Activated gamma-delta T cell treated with Interleukin-2 at 50 U/mL for 16 hours (primary cell): ENCODE measurements at places on chromosomes 1 and 21.

DNA sequence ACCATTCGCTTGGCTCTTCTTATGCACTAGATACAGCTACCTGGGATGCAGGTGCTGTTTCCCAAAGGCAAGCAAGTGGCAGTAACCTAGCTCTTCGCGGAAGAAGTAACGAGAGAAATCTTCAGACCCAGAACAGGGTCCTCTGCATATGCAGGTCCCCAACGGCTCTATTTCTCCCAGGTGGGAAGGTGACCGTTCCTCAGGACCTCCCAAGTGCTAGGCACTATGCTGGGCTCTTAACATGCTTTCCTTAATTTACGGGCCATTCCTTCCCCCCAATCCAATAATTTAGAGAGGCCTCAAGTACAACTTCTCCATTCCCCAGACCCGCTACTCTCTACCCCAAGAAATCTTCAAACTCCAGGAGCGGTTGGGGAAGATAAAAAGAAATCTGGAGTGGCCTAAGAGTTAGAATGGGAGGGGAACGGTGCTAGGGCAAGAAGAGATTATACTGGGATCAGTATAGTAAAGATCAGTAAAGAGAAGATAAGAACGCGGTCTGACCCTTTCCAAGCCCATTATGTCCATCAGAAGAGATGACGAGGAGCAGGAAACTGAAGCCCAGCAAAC is 410 bp downstream of the TXNDC12 start:
- no peak for DNase-seq

DNA sequence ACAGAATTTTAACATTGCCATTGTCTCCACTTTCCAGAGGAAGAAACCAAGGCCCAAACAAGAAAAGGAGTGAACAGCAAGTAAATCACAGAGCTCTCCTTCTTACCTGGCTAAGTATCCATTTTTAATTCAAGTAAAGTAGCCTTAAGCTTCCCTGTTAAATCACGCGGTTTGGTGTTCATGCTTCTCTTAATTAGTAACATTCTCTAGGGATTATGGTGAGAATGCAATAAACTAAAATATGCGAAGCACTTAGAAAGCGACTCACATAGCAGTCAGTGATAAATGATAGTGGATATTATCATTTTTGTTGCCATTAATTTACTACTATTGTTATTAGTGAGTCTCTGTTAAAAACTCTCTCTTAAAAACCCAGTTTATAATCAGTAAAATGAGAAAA is 630.5 kb upstream of the TMPRSS15 start:
- no peak for DNase-seq

DNA sequence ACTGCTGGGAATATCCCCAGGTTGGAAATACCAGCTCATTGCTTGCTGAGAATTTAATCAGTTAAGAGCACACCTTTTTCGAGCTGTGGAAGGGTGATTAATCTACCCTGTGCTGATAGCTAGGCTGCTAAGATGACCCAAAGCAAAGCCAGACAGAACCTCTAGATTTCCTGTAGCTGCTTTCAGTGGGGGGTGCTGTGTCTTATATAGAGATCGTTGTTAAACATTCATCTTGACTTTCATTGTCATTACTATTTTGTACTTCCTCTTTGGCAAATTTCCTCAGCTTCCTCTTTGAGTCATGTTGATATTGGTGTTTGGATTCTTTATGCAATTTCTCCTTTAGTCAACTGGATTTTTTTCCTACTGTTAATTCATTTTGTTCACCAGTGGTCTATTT is 155.3 kb downstream of the DISC1 start:
- DNase-seq: no peak

GRCh38 chr1:197859024-197859423 is 43.4 kb upstream of the C1orf53 start:
- DNase-seq: no peak
